ENCODE measurements at places on chromosomes 4 and X.

GRCh38 chr4:3225071-3225850 lies 23.7 kb upstream of the MSANTD1 start:
- DNase-seq: no peak

GRCh38 chr4:154082760-154083535 lies 294.1 kb upstream of the SFRP2 start:
- no peak for DNase-seq

GRCh38 chr4:16205298-16206164 lies 20.7 kb downstream of the TAPT1 start:
- DNase-seq: no peak

DNA sequence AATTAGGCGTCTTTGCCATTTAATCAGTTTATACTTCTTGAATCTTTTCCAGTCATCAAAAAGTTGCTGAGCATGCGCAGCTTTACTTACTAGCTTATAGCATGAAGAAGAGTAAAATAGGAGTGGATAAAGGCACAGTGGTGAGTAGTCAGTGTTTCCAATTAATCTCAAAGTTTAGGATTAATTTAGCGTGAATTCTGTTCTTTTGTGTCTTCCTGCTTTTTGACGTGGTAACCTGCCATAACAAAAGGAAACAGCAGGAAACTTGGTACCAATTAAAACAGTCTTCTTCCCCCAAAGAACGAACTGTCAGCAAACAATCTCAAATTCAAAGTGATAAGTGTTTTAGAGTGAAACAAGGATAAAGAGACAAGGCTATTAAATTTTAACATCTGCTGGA lies 61.9 kb downstream of the TET2 start:
- no peak for DNase-seq

GRCh38 chr4:14076776-14077175 lies 449.3 kb upstream of the BOD1L1 start:
- no peak for DNase-seq

- peak; percentile 1 for DNase-seq
These were observed 62.2 kb upstream of the SPANXD start for GRCh38 chrX:141760761-141761160.

GRCh38 chrX:14883826-14884225 lies 10.6 kb downstream of the MOSPD2 start:
- no peak for DNase-seq

DNA sequence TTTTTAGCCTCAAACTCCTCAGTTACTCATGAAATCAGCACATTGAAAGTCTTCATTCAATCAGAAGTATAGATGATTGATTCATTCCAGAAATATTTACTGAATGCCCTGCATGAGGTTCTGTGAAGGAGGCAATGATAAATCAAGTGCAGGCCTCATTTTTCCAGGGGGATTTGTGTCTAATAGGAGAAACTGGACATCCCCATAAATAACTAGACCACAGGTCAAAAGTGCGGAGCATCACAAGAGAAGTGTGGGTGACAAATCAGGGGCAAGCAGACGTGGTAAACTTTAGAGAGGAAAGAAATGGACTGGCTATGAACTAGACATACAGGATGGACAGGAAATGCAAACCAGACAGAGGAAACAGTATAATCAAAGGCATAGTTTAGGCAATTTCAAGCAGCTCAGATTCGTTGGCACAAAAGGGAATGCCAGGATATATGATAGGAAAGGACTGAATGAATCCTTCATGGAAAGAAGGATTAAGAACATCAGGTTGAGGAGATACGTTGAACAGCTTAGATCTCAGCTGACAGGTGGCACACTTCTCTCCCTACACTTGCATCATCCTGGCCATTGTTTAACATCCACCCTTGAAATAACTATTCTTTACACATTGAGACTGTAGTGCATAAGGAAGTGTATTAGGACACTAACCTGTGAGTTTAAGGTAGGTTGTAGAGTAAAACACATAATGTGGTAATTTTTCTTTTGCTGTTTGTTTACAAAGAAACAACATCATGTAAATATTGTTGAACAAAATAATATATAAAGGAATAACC lies 69.6 kb upstream of the RASGEF1B start:
- DNase-seq: no peak

DNA sequence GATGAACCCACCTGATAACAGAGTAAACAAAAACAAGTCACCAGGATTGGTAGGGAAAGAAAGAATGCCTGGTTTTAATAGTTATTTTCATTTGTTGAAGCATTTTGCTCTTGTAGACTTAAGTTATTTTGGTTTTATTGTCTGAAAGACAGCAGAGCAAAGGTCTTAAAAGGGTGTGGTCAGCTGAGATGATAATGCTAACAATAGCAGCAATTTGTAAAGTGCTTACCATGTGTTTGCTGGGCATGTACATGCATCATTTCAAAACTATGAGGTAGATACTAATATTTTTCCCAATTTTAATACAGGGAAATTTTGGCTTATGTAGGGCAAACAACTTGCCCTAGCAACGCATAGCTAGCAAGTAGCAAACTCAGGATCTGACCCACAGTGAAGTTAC lies 46.8 kb upstream of the SLC10A4 start:
- DNase-seq: no peak

- no peak for DNase-seq
These were observed 59.8 kb downstream of the ABCB7 start for GRCh38 chrX:75096331-75096730.

DNA sequence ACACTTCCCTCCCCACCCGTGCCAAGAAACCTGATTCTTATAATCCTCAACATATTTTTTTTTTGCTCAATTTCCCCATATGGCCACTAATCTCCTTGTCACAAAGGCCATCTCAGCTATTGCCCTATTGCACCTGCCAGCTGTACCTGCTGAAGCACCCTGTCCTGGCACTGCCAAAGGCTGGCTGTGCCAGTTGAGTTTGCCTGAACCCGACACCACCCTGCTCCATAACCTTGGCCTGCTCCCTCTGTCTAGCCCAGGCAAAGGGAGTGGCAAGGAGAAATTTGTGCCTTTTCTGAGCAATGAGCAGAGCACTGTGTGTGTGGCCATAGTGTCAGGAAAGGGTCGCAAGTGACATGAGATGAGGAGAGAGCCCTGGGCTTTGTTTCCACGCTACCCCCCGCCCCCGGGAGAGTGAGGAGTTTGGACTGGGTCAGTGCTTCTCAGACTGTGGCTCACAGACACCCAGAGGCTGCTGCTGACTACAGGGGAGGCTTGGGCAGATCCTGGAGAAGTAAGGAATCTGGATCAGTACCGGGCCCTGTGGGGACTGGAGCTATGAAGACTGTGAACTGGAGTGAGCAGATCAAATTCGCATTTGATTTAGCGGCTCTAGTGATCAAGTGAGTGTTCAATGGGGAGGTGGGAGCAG lies 42.2 kb upstream of the HMGB3 start:
- no peak for DNase-seq

GRCh38 chrX:20237864-20238263 lies 28.8 kb downstream of the RPS6KA3 start:
- no peak for DNase-seq

DNA sequence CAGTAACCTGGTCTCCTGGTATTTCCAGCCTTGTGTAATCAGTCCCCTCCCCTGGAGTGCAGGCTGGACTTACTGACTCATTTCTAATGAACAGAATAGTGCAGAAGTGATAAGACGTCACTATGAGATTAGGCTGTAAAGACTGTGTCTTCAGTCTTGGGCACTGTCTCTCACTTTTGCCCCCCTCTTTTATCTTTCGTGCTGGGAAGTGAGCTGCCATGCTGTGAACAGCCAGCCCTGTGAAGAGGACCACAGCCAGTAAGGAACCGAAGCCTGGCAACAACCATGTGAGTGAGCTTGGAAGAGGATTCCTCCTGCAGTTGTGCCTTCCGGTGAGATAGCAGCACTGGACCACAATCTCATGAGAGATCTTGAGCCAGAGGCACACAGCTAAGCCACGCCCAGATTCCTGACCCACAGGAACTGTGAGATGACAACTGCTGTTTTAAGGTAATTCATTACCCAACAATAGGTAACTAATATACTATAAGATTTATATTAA lies 67.5 kb upstream of the GPR34 start:
- DNase-seq: no peak

- DNase-seq: no peak
These were observed 270.3 kb upstream of the CTSO start for GRCh38 chr4:156223985-156224384.

GRCh38 chr4:7952615-7953014 lies 13.0 kb upstream of the AFAP1 start:
- DNase-seq: no peak

DNA sequence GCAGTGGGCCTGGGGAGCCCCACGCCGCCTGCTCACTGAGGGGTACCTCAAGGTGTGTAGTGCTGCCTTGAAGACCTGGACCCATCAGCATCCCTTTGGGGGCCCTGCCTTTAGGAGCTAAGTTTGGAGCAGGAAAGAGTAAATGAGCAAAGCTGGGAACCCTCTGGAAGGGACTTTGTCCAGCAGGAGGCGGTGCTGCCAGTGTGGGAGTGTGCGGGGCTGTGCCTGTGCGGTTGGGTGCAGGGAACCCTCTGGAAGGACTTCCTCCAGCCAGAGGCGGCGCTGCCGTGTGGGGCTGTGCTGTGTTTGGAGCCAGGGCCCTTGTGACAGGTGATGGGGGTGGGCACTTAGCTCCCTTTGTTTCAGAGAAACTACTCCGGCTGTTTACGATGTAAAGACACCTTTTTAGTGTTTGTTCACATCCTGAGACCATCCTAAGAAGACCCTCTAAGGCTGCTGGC lies 25.8 kb downstream of the RGS12 start:
- DNase-seq: no peak

GRCh38 chrX:71195964-71196649 lies 26.9 kb upstream of the GJB1 start:
- DNase-seq: no peak

GRCh38 chrX:7169627-7170026 lies 21.7 kb upstream of the PUDP start:
- no peak for DNase-seq

GRCh38 chr4:73432169-73433000 lies 3.6 kb upstream of the AFP start:
- no peak for DNase-seq

GRCh38 chrX:73834219-73834618 lies 271.2 kb downstream of the CHIC1 start:
- no peak for DNase-seq

Data from H54 (cell line).